MM.1S (cell line): ENCODE measurements at places on chromosomes 3 and 15.

- peak; percentile 16 for DNase-seq
Observed at GRCh38 chr15:77599899-77600298, 32.8 kb downstream of the LINGO1 start.

GRCh38 chr15:41881920-41882688 is 11.7 kb downstream of the SPTBN5 start:
- no peak for DNase-seq

DNA sequence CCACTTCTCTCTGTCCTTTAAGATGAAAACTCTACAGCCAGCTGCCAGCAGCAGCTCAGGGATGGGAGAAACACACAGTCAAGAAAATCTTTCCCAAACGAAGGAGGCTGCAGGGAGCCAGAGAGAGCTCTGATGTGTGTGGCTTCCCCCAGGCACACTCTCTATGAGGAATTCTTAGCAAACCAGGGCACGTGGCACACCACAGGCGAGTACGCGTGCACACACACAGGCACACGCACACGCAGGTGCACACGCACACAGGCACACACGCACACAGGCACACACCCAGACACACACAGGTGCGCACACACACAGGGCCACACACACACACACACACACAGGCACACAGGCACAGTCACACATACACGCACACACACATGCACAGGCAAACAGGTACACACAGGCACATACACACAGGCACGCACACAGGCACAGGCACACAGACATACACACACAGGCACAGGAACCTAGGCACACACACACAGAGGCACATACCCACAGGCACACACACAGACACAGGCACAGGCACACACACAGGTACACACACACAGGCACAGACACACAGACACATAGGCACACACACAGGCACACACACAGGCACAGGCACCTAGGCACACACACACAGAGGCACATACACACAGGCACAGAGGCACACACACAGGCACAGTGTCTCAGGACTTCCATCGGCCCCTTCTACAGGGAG is 91.5 kb upstream of the ATP2B2 start:
- DNase-seq = no peak

DNA sequence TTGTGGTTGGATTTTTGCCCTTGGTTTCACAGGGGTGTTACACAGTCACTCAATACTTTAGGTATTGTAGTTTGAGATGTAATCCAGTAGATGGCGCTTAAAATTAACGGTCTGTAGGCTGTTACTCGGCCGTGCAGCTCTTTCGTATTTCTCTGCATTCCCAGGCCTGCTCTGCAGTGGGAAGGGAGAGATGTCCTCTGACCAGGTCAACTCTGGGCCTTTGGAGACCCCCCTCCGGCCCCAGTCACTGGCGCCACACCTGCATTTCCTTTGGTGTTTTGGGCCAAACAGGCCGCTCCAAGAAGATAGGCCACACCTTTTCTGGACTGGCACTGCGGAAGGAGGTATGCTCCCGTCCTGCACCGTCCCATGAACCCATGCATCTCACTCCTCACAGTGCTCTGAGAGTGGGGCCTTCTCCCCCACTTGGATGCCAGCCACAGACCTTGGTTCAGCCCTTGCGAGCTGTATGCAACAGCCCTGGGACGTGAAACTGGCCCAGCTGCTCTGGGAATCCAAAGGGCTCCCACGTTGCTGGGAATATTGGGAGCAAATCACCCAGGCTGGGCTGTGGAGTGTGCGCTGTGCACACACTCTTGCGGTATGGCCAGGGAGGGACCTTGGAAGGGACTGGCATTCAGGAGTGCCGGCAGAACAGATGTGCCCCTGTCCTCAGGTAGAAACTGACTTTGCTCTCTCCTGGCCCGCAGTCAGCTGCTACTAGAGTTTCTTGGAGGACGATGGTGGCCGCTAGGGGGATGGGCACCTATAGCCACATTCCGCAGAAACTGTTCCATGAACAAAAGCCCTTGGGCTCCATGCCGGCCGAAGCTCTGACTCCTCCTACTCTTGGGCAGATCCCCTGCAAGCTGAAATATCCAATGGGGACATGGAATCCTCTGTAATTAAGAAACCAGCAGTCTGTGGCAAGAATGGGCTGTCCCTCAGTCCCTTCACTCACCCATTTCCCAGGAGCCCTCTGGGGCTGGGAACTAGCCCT is 410.5 kb upstream of the CADM2 start:
- peak; percentile 48 for DNase-seq

- DNase-seq = no peak
Observed at GRCh38 chr3:156825795-156826143, 384 bp upstream of the LEKR1 start.

DNA sequence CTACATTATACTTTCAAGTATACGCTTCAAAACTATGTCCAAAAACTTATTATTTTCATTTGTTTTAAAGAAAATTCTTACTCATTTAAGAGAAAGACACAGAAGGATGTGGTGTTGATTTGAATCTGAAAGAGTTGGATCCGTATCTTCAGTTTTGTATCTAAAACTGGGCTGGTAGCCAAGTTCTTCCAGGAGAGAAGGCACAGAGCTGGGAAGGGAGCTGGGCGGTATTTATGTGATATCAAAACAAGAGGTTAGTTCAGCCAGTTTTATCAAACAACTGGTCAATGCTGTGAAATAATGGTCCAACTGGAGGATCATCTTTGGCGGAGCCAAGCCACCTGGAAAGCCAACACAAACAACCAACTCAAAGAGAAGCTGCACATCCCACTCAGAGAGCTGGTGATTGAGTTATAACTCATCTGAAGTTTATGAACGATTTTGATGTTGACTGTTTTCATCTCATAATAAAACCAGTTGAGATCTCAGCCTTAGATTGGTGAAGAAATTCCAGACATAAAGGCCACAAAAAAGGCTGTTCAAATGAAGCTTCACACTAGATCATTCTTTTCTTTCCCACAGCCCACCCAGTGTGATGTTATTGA is 489.6 kb upstream of the RASGRP1 start:
- no peak for DNase-seq

- no peak for DNase-seq
Observed at GRCh38 chr3:171092467-171092911, 66.0 kb upstream of the SLC2A2 start.

GRCh38 chr3:126976906-126977305 is 6.0 kb upstream of the PLXNA1 start:
- no peak for DNase-seq

- DNase-seq = peak; percentile 82
Observed at GRCh38 chr3:109073116-109073515, 44.8 kb downstream of the MORC1 start.

DNA sequence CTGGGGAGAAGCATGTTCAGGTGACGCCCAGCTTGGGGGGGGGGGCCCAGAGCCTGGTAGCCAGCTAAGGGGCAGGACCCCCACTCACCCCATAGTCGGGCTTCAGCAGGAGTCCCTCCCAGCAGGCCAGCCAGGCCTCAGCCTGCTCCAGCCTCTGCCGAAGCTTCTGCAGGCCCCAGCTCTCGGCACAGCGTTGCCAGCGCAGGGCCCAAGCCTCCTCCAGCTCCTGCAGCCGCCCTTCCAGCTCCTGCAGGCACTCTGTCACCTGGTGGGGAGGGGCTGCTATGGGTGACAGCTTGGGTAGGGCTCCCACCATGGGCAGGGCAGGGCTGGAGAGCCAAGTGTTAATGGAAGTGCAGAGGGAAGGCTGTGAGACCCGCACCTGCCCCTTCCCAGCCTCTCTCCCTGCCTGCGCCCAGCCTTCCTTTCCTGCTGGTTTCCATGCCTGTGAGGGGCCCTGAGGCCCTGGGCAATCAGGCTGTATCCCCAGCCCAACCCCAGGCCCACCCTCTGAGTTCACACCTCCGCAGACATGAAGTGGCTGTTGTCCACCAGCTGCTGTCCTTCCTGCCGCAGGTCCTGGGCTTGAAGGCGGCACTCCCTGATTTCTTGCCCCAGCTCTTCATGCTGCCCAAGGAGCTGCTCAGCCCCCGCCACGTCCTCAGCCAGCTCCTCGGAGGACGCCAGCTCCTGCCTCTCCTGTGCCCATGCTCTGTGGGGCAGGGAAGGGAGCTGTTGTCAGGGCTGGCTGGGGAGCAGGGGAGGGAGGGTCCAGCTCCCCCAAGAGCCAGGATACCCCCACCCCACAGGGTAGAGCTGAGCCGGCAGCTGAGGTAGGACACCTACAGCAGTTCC is 14.3 kb downstream of the PLA2G4B start:
- no peak for DNase-seq

DNA sequence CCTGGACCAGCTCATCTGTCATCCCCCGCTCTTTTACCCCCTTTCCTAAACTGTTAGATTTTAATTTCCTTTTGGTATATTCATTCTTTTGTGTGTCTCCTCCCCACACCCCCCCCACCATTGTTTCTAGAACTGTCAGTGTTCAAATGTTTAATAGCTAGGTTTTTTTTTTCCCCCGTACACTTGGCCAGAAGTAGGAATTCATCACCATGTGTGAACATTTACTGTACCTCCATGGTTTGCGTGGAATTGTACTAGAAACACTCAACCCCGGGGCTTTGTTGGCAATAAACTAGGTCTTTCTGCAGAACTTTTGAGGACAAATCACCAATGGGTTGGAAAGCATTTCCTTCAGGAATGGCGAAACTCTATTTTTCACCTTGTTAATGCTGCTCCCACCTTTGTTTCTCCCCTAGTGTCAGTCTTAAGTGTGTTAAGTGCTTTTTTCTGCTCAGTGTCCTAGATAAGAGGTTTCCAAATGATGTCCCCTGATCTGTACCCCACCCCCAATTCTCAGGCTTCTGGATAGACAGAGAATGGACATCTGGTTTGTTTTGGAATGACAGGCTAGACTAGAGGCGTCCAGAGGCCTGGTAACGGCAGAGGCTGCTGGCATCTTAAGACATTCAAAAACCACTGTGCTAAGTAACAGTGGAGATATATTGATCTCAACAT is 76.8 kb downstream of the SMAD3 start:
- DNase-seq = no peak

- no peak for DNase-seq
Observed at GRCh38 chr3:125332504-125332903, 42.6 kb downstream of the ZNF148 start.

GRCh38 chr3:72448858-72449257 is 399.4 kb downstream of the SHQ1 start:
- DNase-seq = no peak

DNA sequence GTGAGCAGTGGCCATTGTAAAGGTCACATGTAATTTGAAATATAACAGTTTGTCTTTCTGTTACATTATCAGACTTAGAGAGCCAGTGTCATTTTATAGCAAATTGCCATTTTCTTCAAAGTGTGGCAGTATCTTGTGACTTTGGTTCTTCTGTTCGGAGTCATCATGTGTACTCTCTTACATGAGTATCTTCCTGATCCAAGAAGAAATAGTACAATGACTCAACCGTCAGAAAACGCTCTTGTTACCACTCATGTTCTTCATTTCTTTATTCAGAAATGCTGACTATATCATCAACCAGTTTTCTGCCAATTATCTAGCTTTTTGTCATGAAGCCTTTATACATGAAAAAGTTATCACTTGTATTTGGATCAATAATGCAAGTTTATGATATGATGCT is 93.6 kb upstream of the CGNL1 start:
- DNase-seq = no peak

- no peak for DNase-seq
Observed at GRCh38 chr3:73499787-73500186, 125.0 kb downstream of the PDZRN3 start.

DNA sequence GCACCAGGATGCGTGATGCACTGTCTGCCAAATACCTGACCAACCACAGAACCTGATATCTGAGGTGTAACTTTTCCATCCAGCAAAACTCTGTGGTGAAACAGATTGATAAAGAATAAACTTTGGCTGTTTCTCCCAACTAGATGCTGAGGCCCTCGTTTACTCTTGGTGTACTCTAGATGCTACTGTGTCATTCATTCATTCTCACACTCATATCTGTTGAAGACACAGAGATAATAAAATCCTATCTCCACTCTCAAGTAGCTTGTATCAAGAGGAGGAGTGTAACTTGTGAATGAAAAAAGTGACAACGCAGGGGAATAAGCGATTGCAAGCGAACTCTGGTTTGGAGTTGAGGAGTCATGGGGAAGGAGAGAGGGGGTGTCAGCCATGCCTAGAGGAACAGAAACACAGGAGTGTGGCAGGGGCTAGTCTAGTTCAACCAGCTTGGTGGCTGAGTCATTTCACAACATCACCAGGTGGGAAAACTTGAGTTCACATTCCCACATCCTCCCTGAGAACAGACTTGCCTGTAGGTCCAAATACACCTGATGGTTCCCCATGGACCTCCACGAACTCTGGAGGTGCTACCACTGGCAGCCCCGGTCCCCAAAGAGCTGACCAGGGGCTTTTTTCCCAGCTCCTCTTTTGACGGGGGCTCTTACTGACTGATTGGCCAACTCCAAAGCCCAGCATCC is 73.3 kb upstream of the SNRK start:
- DNase-seq = no peak

DNA sequence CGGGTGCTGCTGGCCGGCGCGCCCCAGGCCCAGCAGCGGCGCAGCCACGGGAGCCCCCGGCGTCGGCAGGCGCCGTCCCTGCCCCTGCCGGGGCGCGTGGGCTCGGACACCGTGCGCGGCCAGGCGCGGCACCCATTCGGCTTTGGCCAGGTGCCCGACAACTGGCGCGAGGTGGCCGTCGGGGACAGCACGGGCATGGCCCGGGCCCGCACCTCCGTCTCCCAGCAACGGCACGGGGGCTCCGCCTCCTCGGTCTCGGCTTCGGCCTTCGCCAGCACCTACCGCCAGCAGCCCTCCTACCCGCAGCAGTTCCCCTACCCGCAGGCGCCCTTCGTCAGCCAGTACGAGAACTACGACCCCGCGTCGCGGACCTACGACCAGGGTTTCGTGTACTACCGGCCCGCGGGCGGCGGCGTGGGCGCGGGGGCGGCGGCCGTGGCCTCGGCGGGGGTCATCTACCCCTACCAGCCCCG is 777 bp downstream of the LOXL1 start:
- no peak for DNase-seq

DNA sequence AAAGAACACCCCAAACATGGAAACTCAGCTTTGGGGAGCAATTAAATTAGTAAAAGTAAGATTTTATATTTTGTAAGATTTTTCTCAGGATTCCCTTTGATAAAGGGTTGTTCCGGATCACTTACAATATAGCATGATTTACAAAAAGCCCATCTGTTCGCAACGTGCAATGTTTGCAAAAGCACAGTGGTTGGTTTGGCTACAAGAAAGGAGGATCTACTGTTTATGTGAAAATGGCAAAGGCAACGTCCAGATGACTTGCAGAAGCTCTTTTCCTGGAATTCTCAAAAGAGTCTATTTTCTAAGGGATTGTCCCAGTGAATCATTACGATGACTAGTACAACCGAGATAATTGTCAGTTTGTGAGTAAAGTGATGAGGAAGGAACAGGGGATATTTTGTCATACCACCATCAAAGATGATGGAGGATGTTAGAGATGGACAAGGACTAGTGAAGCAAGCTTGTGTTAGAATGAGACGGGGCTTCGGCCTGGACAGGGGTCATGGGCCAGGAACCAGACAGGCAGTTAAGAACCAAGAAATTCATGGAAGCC is 71.6 kb downstream of the CRYGS start:
- no peak for DNase-seq
